ENCODE measurements at places on chromosomes 2 and 18.

DNA sequence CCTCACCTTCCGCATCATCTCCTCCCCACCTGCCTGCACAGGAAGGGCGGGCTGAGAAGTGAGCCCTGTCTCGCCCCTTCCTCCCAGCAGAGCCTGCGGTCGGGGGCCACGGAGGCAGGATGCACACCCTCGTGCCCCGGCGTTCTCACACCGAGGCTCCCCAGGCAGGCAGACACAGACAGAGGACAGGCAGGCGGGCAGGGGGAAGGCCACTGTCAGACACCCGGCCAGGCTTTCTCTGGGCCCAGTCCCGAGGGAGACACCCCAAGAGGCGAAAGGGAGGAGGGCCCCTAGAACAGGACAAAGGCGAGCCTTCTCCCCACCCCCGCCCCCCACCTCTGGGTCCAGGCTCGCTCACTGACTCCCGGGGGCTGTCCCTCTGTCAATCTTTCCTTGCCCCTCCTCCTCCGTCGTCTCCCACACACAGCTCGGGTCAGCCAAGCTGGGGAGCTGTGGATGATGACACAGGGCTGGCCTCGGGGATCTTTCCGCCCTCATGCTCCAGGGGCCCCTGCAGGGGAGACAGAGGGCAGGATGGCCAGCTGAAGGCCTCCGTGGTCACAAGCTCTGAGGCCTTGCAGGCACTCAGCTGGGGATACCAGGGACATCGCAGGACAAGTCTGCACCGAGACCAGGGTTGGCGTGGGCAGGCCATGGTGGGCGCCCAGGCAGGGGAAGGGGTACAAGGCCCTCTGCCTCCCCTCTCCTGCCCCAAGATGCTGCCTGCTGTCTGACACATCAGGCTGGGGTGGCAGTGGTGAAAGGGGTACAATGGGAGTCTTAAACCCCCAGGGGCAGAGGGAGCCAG is 24.9 kb downstream of the BIN1 start:
- DNase-seq = peak; percentile 72

DNA sequence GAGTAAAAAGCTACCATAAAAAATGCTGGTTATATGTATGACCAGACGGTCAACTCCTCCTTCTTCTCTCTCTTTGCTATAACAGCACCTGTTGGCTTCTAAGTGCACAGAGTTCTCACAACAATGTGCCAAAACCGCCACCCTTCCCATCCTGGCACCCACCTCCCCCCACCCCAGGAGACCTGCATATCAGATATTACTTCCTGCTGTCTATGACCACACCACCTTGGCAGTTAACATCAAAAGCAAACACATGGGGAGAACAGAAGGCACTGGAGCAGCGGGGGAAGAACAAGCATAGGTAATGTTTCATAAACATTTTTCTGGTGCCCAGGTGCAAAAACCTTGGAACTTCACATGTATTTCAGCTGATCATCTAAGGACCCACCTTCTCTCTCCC is 15.5 kb downstream of the SPRED2 start:
- DNase-seq = no peak

GRCh38 chr2:27378096-27378808 is 2.3 kb downstream of the ZNF513 start:
- DNase-seq = peak; percentile 22

DNA sequence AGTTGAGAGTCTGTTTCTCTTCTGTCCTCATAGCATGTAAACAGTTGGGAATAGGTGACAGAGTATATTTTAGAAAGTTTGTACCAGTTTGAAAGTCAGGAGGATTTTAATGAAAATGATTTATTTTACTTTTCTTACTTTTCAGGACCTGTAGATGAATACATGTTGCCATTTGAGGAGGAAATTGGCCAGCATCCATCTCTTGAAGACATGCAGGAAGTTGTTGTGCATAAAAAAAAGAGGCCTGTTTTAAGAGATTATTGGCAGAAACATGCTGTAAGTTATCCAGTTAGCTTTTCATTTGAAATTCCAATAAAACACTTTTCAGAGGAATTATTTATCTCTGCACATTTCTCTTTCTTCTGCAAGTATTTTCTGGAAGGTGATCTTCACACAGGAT is 81.1 kb downstream of the ACVR2A start:
- no peak for DNase-seq

DNA sequence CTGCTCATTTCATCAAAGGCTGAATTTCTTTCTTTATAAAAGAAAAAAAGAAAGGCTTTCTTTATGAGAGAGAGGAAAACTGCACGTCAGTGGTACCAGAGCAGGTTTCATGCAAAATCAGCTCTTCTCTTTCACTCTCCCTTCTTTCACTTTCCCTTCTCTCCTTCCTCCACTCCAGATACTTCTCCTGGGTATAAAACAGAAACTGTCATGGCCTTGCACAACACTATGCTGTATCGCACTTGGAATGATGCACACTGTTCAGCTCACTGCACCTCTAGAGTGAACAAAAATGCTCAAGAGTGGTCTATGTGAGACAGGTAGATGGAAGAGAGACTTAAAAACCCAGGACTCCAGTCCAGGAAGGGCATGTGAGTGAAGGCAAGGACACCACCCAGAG is 73.8 kb downstream of the KLF7 start:
- no peak for DNase-seq

GRCh38 chr18:76126327-76126726 is 368.7 kb downstream of the ZNF516 start:
- no peak for DNase-seq

DNA sequence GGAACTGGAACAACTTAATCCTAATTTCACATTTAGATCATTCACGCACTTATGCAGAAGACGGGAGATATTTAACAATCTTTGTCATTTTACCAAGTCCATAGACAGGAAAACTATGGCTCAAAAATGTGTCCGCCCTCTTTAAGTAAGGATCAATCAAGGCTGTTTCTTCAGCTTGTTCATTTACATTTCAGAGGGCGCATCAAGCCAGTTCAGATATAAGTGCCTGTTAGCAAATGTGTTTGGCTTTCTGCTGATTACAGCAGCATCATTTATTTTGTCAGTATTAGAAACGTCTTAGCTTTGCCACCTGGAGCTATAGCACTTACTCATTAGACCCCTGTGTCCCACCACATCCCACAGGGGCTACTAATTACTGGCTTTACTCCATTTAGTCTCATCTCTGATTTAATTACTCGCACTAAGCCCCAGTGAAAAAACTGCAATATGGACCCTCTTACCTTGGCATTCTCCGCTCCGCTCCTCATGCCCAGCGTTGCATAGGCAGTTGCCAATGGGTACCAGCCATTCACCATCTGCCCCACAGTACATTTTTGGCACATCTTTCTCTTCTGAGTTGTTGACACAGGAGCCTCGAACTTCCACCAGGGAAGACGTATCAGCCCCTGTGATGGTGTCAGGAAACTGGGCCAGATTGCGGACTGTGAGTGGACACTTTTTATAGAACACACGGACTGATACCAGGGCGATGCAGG is 8.7 kb downstream of the EPHA4 start:
- DNase-seq = no peak

DNA sequence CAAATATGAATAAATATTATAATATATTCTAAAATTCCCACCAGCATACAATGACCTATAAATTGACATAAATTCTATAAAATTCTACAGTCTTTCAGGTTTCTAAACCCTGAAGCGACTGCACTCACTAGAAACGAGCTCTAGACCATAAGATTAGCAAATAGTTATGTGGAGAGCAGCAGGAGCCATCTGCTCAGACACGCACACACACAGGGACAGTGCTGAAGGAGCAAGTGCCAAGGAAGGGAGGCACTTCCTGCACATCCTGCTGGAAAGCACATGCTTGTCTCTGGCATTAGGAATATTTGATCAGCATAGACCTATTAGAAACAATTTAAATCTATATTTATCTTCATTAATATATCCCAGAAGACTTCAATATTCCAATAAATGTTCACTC is 713.9 kb upstream of the CDH2 start:
- no peak for DNase-seq

DNA sequence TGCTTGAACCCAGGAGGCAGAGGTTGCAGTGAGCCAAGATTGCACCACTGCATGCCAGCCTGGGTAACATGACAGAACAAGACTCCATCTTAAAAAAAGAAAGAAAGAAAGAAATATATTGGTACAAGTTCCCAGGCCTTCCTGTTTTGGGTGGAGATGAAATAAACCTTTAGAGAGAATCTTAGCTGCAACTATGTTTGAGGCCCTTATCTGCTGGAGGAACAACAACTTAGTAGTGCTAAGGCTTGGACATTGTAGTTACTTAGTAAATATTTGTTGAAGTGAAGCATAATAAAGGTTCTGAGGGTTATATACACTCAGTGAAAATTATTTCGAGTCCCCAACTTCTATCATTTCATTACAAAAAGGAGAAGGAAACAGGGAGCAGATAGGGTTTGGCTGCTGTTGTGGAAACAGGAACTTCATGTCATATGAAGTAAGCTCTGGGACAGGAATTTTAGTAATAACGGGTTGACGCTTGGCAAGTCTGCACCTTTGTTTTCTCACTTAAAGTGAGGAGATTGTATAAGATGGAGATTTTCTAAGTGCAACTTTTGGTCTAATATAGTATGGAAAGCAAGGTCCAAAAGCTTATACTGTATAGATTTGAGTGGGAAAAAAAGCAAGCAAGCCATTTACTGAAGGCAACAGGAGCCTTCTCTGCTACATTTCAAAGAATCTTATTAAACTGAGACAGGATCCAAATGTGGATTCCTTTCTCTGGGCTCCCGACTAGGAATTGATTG is 40.0 kb upstream of the AGPS start:
- DNase-seq = no peak

GRCh38 chr2:99824758-99825157 is 317.6 kb downstream of the AFF3 start:
- no peak for DNase-seq

GRCh38 chr2:40181855-40182254 is 270.0 kb downstream of the SLC8A1 start:
- DNase-seq = no peak

DNA sequence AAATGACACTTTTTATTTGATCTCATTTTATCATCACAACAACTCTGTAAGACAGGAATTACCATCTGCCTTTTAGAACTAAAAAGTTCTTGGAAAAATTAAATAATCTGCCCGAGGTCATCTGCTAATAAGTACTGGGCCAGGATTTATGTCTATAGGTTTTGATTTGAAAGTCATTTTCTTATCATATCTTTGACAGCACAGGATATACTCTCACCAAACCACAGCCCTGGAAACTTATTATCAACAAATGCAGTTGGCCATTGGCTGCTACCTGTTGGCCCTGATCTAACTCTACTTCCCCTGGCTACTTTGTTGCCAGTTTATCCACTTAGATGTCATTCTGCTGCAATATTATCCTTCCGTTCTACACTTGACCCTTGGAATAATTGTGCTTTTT is 354.6 kb downstream of the RAD51AP2 start:
- no peak for DNase-seq

- DNase-seq = no peak
Observed at GRCh38 chr18:48342125-48342524, 67.1 kb downstream of the ZBTB7C start.

- no peak for DNase-seq
Observed at GRCh38 chr2:173230181-173230580, 124.5 kb upstream of the CDCA7 start.

DNA sequence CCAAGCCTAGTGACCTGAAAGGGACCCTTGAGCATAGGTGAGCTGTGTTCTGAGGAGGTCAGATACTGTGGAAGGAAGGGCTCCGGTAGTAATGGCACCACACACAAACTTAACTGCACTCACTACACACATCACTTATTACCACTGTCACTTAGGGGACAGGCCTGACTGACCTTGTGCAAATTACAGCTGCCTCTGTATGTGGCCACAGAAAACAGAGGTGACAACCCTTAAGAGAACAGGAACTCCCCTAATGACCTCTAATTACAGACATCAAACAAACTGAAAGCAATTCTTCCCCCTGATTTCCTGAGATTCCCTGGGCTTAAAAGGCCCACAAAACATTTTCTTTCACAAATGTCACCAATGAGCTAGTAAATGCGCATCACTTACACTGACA is 360.6 kb downstream of the RND3 start:
- DNase-seq = no peak

GRCh38 chr2:886072-887022 is 64.3 kb upstream of the SNTG2 start:
- no peak for DNase-seq

GRCh38 chr2:188330316-188331053 is 38.8 kb downstream of the GULP1 start:
- DNase-seq = no peak

- no peak for DNase-seq
Observed at GRCh38 chr18:12803069-12803936, 80.7 kb downstream of the PTPN2 start.

- no peak for DNase-seq
Observed at GRCh38 chr2:223944166-223944702, 901 bp downstream of the WDFY1 start.

- DNase-seq = no peak
Observed at GRCh38 chr2:120825370-120826259, 89.9 kb downstream of the GLI2 start.

GRCh38 chr2:101485856-101486255 is 10.9 kb upstream of the RFX8 start:
- DNase-seq = no peak

DNA sequence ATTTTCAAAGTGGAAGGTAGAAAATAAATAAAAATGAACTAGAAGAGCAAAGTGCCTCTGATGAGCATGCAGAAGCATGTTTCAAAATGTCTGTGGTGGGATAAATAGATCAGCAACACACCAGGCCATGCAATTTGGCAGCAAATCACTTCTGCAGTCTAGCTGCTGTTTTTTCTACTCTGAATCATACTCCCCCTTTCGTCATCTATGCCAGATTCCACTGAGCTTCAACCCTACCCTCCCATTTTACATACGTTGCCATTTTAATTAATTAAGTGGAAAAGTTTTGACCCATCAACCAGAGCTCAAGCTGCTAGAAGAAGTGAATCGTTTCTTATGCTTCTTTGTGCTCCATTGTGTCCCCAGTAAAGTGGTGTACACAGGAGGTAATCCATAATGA is 79.3 kb downstream of the NRXN1 start:
- no peak for DNase-seq

DNA sequence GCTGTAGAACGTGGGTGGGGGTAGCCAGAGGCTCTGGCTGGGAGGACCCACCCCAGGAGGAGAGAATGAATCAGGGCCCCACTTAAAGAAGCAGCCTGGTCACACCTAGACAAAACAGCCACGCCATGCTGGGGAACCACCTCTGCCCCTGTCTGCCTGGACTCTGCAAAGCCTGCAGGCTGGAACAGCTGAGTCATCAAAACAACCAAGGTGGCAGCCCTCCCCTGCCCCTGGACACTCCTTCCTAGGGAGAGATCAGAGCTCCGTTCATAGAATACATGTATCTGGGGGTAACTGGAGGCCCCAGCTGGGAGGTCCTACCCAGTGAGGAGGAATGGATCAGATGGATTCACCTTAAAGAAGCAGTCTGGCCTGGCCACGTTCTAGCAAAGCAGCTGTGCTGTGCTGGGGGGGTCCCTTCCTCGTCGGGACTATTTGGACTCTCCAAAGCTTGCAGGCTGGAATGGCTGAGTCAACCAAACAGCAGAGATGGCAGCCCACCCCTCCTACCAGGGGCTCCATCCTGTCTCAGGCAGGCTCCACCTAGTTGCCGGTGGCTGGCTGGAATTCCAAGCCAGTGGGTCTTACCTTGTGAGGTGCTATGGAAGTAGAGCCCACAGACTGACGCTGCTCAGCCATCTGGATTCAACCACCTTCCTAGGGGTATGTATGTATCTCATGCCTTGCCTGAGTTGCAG is 50.5 kb upstream of the NT5C1B start:
- DNase-seq = no peak

All from CD4-positive, alpha-beta T cell treated with Interferon alpha-2 for 1 hour (primary cell).